ENCODE measurements at places on chromosomes 3 and 15.

- DNase-seq, result no peak
Measured at GRCh38 chr3:83928903-83929302, 1029.9 kb upstream of the CADM2 start.

- DNase-seq, result no peak
Measured at GRCh38 chr3:196440696-196441095, 8.5 kb upstream of the UBXN7 start.

- peak; percentile 27 for DNase-seq
Measured at GRCh38 chr15:62306851-62307504, 141.9 kb upstream of the C2CD4B start.

DNA sequence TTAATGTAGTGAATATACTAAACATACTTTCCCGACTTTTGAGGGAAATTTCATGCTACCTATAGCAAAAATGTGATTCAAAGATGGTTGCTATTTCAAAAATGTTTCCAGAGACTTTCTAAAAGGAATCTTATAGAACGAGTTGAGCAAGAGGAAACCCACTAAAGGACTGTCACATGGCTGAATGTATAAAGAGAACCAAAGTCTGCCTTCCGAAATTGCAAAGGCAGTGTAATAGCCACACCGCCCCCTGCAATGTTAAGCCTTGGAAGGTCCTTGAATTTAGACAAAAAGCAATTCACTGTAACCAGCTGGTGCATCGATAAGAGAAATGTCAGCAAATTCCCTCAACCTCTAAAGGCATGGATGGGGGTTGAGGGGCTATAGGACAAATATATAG lies 142.8 kb downstream of the CHL1 start:
- DNase-seq, result no peak

- no peak for DNase-seq
Measured at GRCh38 chr3:112738366-112738765, 97.4 kb upstream of the CCDC80 start.

DNA sequence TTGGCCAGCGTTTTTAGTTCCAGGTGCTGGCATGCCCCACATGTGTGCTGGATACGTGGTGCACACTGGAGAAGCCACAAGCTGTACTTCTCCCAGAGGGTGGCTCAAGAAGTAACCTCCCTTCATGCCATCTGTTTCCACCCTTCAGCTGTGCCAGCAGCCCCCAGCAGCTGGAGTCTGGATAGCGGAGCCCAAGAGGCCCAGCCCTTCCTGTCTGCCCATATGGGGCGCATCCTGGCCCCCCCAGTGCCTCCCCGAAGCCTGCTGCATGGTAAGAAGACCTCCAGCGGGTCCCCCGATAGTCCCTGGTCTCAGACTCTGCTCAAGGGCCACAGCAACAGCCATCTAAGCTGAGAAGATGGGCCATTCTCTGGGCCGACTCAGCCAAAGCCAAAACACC lies 5.8 kb upstream of the MANF start:
- DNase-seq, result no peak

DNA sequence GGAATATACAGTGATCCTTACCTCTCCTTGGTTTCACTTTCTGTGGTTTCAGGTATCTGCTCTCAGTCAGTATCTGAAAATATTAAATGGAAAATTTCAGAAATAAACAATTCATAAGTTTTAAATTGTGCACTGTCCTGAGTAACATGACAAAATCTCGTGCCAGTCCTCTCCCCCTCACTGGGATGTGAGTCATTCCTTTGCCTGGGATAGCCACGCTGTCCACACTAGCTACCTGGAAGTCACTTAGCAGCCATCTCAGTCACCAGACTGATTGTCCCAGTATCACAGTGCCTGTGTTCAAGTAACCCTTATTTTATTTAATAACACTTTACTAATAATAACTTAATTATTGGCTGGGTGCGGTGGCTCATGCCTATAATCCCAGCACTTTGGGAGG lies 15.3 kb upstream of the KLHL25 start:
- DNase-seq, result no peak

DNA sequence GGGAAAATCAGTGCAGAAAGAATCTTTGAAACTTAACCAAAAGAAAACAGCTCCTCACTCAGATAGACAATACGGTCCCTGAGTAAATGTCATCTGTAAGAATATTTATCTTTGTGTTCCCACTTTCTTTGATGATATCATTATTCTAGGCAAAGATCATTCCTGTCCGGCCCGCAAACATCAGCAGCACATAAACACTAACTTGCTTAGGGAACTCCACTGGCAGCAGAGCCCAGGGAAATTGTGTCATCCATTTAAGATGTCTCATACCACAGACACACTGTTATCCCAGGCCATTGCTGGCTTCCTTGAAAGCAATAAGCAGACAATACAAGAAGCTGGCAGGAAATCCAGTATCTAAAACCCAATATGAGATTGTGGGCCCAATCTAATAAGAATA lies 20.1 kb upstream of the CD96 start:
- no peak for DNase-seq

GRCh38 chr15:89848970-89849292 lies 34.3 kb upstream of the ANPEP start:
- DNase-seq, result no peak

DNA sequence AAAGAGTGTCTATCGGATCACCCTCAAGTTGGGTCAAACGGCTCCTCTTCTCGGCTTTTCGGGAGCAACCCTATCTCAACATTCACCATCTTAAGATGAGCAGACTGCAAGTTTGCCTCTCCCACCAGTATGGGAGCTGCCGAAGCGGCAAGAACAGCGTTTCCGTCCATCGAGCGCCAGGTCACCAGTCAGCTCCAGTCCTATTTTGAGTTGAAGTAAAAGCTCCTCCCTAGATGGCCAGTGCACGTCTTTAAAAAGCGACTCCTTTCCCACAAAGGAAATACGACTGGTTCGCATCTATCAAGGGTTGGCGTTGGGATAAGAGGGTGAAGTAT lies 369 bp upstream of the U2SURP start:
- DNase-seq, result no peak

DNA sequence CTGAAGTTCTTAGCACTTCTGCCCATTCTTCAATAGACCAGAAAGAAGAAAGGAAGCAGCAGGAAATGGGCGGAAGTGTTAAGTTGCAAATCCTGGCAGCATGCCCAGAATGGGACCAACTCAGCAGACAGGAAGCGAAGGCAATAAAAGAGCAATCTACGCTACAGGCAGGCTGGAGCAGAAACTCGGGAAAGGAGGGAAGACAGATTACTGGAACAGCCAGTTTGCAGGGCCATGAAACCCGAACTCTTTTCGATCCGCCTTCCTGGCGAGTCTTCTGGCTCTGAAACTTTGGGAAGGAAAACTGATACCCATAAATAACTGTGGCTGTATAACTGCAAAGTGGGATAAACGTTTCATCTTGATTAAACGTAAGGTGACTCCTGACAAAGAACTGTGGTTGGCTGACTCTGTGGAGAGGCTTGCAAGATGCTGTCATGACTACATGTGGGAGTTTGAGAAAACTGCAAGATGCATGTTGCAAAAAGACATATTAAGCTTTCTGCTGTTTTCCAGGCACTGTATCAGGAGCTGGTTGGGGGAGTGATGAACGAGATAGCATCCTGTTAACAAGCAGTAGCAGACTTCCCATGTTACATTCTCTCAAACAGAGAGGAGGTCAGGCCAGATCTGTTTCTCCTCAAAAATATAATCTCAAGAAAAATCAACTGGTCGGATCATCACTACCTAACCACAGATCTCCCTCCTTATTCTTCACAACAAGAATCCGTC lies 67.8 kb downstream of the FMN1 start:
- peak; percentile 82 for DNase-seq

DNA sequence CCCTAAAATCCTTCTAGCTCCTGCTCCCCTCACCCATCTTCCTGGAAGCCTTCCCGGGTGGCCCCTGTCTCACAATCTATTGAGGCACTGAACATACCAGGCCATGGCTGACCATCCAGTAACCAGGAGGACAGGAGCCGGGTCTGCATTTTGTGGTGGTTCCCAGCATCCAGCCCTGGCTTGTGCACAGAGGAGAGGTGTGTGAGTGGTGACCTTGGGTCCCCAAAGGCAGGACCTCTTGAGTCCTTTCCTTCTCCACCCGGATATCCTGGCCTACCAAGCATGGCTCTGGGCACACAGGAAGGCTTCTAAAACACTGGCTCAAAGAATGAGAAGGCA lies 7.8 kb downstream of the CSK start:
- no peak for DNase-seq

DNA sequence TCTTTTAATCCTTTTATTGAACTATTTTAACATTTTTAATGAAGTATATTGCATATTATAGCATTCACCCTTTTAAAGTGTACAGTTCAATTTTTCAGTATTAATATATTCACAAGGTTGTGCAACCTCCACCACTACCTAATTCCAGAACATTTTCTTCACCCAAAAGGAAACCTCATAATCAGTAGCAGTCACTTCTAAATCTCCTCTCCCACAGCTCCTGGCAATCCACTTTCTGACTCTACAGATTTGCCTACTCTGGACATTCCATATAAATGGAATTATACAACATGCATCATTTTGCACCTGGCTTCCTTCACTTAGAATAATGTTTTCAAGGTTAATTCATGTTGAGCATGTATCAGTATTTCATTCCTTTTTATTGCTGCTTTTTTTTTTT lies 55.0 kb upstream of the HRH1 start:
- DNase-seq, result no peak

- DNase-seq, result no peak
Measured at GRCh38 chr15:20340931-20341661, 200.5 kb downstream of the GOLGA6L6 start.

GRCh38 chr15:38680775-38681174 lies 116.2 kb upstream of the RASGRP1 start:
- DNase-seq, result no peak

GRCh38 chr3:194446754-194447153 lies 40.0 kb downstream of the ATP13A3 start:
- no peak for DNase-seq

GRCh38 chr3:11140030-11140712 lies 14.1 kb upstream of the HRH1 start:
- DNase-seq, result no peak

GRCh38 chr3:54046641-54047214 lies 75.6 kb upstream of the CACNA2D3 start:
- DNase-seq, result no peak

GRCh38 chr3:90010341-90010740 lies 902.9 kb downstream of the EPHA3 start:
- DNase-seq, result peak; percentile 35

DNA sequence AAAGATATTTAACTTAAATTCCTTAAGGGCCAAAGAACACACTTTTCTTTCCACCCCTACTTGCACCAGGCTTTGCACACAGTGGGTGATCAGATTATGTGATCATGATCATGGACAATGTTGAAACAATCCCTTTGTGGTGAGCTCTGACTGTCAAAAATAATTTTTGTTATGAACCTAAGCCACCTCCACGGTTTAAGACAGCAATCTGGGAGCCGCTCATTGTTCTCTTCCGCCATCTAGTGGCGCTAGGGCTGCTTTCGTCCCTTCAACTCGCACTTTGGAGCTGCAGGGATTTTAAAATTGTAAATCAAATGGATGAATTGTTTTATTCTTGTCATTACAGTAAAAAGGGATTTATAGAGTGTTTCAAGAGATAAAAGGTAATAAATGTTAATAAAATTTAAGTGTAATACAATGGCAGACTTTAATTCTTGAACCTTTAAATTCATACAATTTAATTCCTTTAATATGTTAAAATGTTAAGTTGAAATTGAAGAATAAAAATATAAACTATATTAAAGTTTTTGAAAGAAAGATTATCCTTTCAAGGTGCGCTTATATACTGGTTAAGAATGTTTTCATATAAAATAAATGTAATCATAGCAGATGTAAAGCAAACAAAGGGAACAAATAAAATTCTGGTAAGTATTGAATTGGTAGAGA lies 45.3 kb upstream of the ARL6 start:
- peak; percentile 26 for DNase-seq

DNA sequence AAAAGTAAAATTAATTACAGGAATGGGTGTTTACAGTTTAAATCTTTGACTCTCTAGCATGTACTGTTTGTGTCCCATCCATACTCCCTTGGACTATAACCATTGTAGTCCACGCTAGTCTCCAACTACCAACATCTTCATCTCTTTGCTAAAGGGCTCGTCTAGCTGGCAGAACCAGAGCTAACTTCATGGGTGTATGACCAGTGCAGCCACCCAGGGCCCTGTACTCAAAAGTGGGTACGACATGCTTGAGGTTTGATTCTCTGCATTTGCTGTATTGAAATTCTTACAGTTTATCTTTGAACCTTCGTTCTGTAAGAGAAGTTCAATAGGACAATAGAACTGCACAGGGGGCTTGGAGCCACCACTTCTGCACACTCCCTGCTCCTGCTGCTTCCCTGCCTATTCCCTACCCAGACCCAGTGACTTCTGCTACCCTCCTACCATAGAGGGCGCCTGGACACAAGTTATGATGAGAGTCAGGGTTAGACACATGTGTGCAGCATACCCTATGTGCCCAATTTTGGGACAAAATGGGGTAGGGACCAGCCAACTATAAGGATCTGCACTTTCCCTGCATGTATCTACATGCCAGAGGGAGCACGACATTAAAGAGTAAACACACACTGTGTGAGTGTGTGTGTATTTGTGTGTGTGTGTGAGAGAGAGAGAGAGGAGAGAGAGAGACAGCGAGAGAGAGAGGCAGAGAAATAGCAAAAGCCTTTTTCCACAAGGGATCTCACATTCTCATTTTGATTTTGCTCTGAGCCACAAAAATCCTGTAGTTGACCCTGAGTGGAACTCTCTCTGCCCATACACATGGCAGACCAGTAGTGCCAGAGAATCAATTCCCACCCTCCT lies 59.0 kb upstream of the NECTIN3 start:
- no peak for DNase-seq

- no peak for DNase-seq
Measured at GRCh38 chr3:45962033-45962432, 18.8 kb downstream of the CXCR6 start.

- no peak for DNase-seq
Measured at GRCh38 chr3:63179862-63180522, 98.1 kb upstream of the SYNPR start.

DNA sequence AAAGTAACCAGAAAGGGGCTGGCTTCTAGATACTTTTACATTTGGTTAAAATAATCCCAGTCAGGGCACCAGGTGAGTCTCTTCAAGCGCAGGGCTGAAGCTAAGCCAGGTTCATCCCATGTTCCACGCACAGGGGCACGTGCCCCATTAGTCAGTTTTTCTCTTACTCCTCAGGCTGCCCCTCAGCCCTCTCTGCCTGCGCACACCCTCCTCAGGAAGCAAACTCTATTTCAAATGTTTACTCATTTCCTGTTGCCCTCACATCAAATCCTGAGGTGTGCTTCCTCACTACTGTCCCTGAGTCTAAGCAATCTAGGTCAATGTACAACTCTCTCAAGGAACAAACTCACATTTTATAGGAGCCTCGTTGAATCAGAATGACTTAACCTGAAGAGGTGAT lies 48.5 kb downstream of the THBS1 start:
- DNase-seq, result no peak

DNA sequence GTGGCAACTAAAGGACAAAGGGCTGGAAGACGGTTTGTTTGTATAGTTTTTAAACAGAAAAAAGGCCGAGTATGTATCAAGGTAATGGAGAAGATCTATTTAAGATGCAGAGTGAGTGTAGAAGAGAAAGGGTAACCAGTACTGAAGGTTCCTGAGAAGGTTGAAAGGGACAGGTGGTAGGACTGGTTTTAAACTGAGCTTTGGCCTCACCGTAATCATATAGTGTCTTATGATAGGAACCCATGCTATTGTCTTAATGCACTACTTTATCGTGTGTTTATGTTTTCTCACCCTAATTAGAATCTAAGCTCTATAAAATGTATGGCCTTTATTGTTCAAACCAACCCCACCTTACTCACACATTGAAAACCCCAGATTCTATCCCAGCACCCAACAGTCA lies 32.7 kb downstream of the FHIT start:
- no peak for DNase-seq
